Mesenchymal stem cell (in vitro differentiated cells and primary cell): ENCODE measurements at places on chromosomes 5 and 9.
A peak's percentile ranks its signal among the peaks of the same experiment; 100 is the strongest.

DNA sequence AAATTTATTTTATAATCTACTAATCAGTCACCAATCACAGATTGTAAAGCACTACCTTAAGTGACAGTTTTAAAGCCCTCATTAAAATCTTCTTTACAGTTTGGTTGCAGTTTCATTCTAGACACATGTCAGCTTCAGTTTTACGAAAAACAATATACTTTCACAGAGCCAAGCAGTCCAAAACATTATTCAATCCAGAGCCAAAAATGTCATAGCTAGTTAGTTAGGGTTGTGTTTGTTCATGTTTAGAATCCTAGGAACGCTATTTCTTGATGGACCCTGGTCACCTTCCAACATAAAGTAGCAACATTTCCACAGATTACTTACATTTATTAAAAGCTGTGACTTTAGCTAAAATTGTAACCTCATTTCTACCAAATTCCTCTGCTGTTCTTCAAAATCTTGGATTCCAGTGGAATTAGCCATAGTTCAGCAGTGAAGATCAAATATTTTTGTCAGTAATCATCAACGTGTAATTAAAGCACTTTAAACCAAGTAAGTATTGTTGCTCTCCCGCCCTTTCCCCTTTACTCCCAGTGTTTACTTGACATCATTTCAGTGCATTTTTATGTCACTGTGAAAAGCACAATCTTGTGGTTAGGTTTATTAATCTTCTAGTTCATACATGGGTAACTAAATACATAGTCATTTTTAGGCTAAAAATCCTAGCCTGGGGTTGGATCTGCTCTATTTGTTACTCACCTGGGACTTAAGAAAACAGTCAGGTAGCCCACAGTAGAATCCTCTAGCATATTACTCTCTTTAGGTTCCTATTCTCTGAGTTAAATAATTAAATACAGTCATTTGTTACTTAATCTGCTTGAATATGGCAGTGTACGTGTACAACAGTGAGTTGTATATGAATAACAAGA lies 74.3 kb downstream of the NIPBL start:
- DNase-seq = peak; percentile 41
- no peaks in the 10 kb centered on the region for H3K27me3 ChIP-seq
- peak overlapping the region; percentile 42 for H3K4me3 ChIP-seq

DNA sequence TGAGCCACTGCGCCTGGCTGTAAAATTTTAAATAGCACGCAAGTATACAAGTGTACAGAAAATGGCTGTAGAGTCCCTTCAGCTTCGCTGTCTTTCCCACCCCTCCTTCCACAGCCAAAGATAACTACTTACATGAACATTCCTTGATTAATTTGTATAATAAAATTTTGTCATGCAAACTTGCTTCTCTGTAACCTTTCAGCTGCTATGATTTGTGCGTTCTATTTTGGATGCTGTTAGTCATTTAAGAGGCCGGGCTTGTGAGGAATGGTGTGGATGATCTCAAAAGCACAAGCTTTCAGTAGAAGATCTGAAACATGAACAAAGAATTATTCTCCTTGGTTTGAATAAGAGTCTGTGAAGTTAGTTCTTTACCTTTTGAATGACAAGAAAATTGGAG lies 115.0 kb upstream of the TLE1 start:
- no peaks in the 10 kb centered on the region for H3K27me3 ChIP-seq
- H3K4me3 ChIP-seq = no peak overlapping the region
- H3K36me3 ChIP-seq = no peaks in the 10 kb centered on the region
- no peak overlapping the region for H3K27ac ChIP-seq
- peaks cover 1% of the 10 kb centered on the region for H3K4me1 ChIP-seq
- no peak for DNase-seq

DNA sequence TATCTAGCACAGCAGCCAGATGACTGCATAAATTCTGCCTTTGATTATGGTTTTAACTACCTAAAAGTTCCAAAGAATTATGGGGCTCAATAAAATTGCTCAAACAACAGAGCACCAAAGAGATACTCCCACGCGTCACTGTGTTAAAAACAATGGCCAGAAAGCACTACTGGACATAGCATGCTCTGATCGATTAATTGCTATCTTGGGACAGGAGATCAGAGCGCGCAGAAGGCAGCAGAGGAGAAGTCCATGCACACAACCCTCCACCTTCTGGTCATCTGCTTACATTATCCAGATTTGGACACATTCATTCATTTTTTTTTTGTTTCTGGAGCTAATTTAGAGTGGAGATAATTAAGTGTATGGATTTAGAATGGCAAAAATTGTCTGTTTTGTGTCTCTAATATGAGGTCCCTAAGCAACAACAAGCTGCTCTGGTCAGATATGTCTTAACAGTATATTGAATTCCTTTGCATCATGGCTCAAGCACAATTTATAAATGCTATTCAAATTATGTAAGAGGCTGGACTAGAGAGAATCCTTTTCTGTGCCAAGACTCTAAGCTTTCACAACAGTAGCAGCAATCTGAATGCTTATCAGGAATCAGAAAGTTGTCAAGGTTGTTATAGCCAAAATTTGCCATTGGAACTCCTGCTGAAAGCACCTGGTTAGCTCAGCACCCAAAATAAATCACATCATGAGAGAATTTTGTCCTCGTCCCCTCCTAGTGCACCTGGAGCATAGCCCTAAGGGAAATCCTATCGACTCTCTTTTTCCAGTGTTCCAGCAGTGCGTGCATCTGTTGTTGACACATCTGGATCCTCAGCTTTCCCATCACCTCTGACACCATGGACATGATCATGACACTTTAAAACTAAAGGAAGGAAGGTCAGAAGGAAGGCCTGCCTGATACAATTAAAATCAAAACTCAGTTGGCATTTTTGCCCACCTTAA lies 98.6 kb upstream of the HMHB1 start:
- H3K27me3 ChIP-seq = no peaks in the 10 kb centered on the region
- no peaks in the 10 kb centered on the region for H3K4me1 ChIP-seq
- H3K36me3 ChIP-seq = no peaks in the 10 kb centered on the region

GRCh38 chr5:142097681-142098080 lies 10.9 kb upstream of the NDFIP1 start:
- no peaks in the 10 kb centered on the region for H3K4me1 ChIP-seq
- H3K36me3 ChIP-seq = no peaks in the 10 kb centered on the region
- H3K4me3 ChIP-seq = no peak overlapping the region
- no peaks in the 10 kb centered on the region for H3K27me3 ChIP-seq

- no peaks in the 10 kb centered on the region for H3K27me3 ChIP-seq
- H3K4me1 ChIP-seq = no peaks in the 10 kb centered on the region
- H3K4me3 ChIP-seq = no peak overlapping the region
Observed at GRCh38 chr9:23769307-23769935, 56.6 kb downstream of the ELAVL2 start.

- no peak overlapping the region for H3K4me3 ChIP-seq
- H3K4me1 ChIP-seq = peaks cover 4% of the 10 kb centered on the region
- peaks cover 54% of the 10 kb centered on the region for H3K36me3 ChIP-seq
- no peaks in the 10 kb centered on the region for H3K27me3 ChIP-seq
- DNase-seq = peak; percentile 79
Observed at GRCh38 chr5:157476702-157477408, 16.8 kb downstream of the NIPAL4 start.

GRCh38 chr5:98308960-98309359 lies 464.5 kb upstream of the RGMB start:
- H3K27me3 ChIP-seq = no peaks in the 10 kb centered on the region
- H3K27ac ChIP-seq = peak overlapping the region; percentile 79
- no peaks in the 10 kb centered on the region for H3K36me3 ChIP-seq
- H3K4me3 ChIP-seq = no peak overlapping the region

- H3K27ac ChIP-seq = no peak overlapping the region
- no peak overlapping the region for H3K4me3 ChIP-seq
- peaks cover 24% of the 10 kb centered on the region for H3K27me3 ChIP-seq
- no peaks in the 10 kb centered on the region for H3K4me1 ChIP-seq
- DNase-seq = no peak
Observed at GRCh38 chr5:179370490-179371120, 25.3 kb upstream of the ADAMTS2 start.

- H3K27me3 ChIP-seq = no peaks in the 10 kb centered on the region
- H3K4me3 ChIP-seq = peak overlapping the region; percentile 83
- peaks cover 9% of the 10 kb centered on the region for H3K4me1 ChIP-seq
- H3K27ac ChIP-seq = no peak overlapping the region
- no peaks in the 10 kb centered on the region for H3K36me3 ChIP-seq
Observed at GRCh38 chr9:88390371-88390990, 2.2 kb downstream of the SPIN1 start.

GRCh38 chr5:131595088-131596033 lies 39.7 kb downstream of the RAPGEF6 start:
- no peak overlapping the region for H3K4me3 ChIP-seq
- DNase-seq = peak; percentile 21
- no peaks in the 10 kb centered on the region for H3K4me1 ChIP-seq
- no peak overlapping the region for H3K27ac ChIP-seq

GRCh38 chr5:18072600-18072999 lies 438.3 kb downstream of the TAF11L14 start:
- H3K27me3 ChIP-seq = no peaks in the 10 kb centered on the region
- H3K4me1 ChIP-seq = no peaks in the 10 kb centered on the region
- H3K36me3 ChIP-seq = no peaks in the 10 kb centered on the region
- no peak for DNase-seq

DNA sequence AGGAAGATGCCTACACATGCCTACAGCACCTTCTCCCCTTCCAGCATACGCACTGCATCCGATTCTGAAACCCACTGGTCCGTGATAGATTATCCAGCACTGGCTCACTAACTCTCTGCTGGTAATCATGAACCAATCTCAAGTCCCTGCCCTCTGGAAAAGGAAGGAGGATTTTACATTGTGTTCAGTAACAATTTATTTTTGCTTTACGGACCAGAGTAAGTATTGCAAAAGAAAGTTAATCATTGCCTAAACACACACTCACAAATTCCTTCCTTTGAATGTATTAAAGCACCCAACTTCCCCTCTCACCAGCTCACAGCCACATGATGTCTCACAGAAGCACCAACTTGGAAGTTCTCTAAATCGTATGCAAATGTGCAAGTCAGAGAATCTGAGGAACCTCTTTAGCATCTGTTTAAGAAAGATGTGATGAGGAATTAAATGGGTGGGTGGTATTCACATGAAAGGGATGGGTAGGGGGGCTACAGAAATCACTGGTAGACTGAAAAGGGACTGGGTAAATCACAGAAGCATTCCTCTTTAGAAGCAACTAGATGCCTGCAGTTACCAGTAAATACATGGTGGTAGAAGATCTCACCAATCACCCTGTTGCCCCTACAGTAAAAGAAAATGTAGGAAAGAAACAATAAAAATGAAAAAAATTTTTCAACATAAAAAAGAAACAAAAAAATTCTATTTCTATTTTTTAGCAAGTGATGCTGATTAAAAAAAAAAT lies 8.4 kb downstream of the GNAQ start:
- H3K27me3 ChIP-seq = no peaks in the 10 kb centered on the region
- peak; percentile 83 for DNase-seq
- no peaks in the 10 kb centered on the region for H3K36me3 ChIP-seq
- peaks cover 17% of the 10 kb centered on the region for H3K4me1 ChIP-seq

DNA sequence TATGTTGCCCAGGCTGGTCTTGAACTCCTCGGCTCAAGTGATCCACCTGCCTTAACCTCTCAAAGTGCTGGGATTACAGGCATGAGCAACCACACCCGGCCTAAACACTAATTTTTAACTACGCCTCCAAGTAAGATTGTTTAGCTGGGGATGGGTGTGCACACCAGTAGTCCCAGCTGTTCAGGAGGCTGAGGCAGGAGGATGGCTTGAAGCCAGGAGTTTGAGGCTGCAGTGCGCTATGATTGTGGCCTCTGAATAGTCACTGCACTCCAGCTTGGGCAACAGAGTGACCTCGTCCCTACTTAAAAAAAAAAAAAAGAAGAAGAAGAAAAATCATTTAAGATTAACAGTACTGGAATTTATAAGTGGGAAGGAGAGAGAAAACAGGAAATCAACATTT lies 90.8 kb upstream of the NR5A1 start:
- no peaks in the 10 kb centered on the region for H3K36me3 ChIP-seq
- H3K27ac ChIP-seq = no peak overlapping the region
- peaks cover 1% of the 10 kb centered on the region for H3K4me1 ChIP-seq

- H3K27me3 ChIP-seq = no peaks in the 10 kb centered on the region
- no peaks in the 10 kb centered on the region for H3K4me1 ChIP-seq
- no peak overlapping the region for H3K27ac ChIP-seq
- H3K4me3 ChIP-seq = no peak overlapping the region
- DNase-seq = no peak
Observed at GRCh38 chr5:54363669-54364068, 53.3 kb upstream of the ARL15 start.

GRCh38 chr5:60961685-60962084 lies 16.7 kb downstream of the NDUFAF2 start:
- H3K4me1 ChIP-seq = no peaks in the 10 kb centered on the region
- no peak overlapping the region for H3K4me3 ChIP-seq
- H3K27me3 ChIP-seq = no peaks in the 10 kb centered on the region
- H3K27ac ChIP-seq = no peak overlapping the region

DNA sequence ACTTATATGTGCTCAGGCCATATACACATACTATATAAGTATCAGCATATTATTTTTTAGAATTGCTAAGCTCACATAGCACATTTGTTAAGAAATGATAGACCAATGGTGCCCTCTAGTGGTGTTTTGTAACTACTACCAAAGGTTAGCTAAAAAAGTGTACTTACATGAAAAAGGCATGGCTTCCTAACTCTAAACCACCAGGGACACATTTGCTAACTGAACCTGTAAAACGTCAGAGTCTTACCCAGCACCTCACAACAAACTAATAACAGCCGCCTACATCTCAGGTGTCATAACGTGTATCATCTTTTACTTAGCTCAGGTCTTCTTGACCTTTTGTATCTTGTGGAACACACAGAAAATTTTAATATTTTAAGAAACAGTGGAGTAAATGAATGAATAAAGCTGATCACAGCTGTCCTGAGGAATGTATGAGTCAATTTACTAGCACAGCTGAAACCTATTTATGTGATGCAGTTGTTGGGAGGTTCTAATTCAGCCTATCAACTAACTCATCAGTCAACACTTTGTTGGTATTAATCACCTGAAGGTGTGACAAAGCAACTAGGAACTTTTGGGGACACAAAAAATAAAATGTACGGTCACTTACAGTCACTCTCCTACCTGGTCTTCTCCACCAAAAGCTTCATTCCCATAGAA lies 72.9 kb downstream of the BAAT start:
- no peaks in the 10 kb centered on the region for H3K4me1 ChIP-seq
- peak; percentile 76 for DNase-seq
- H3K36me3 ChIP-seq = no peaks in the 10 kb centered on the region
- H3K27me3 ChIP-seq = peaks cover 17% of the 10 kb centered on the region
- H3K4me3 ChIP-seq = no peak overlapping the region

DNA sequence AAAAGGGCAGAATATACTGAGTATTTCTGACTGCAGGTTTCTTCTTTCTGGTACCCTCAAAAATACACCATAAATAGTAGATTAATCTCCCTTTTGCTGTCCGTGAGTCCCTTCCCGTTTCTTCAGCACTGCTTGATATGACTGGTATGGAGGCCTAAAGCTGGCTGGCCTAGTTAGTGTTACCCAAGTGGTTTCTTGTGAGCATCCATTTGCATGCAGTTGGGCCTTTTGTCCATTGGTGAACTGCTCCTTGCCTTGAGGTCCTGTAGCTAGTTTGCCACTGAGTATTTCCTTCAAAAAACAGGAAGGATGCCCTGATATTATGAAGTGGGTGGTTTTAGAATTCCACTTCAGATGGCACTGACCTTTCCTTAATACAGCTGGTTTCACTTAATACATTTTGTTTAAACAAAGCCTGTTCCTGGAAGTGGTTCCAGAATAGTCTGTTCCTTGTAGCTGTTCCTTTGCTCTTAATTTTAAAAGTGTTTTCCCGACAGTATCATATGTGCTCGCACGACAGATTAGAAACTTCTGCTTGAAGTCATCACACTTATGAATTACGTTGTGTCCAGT lies 40.0 kb upstream of the ABL1 start:
- H3K27ac ChIP-seq = no peak overlapping the region
- no peaks in the 10 kb centered on the region for H3K4me1 ChIP-seq
- H3K36me3 ChIP-seq = peaks cover 2% of the 10 kb centered on the region
